ENCODE measurements at places on chromosomes 3 and 15.

GRCh38 chr3:71710906-71711494, 14.2 kb downstream of the EIF4E3 start:
- peak; percentile 26 for DNase-seq

GRCh38 chr3:132016061-132017041, 18.5 kb downstream of the CPNE4 start:
- DNase-seq, result no peak

- no peak for DNase-seq
These were observed 2.0 kb upstream of the RAB11A start for GRCh38 chr15:65867244-65867643.

DNA sequence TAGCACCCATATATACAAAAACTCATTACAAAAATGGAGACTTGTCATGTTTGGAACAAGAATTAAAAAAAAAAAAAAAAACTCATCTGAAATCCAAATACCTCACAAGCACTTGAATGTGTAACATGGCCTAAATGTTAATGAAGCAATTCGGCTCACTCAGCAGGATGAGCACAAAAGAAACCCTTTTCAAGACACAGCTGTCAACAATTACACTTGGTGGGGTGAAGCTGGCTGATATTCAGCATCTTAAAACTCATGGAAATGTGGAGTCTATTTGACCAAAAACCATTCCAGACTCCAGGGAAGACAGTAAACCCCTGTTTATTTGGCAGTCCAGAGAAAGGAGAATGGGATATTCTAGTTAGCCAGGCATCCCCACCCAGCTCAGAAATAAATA, 205.4 kb upstream of the TSC22D2 start:
- DNase-seq, result no peak

- no peak for DNase-seq
These were observed 97.1 kb downstream of the FBN1 start for GRCh38 chr15:48548455-48548854.

DNA sequence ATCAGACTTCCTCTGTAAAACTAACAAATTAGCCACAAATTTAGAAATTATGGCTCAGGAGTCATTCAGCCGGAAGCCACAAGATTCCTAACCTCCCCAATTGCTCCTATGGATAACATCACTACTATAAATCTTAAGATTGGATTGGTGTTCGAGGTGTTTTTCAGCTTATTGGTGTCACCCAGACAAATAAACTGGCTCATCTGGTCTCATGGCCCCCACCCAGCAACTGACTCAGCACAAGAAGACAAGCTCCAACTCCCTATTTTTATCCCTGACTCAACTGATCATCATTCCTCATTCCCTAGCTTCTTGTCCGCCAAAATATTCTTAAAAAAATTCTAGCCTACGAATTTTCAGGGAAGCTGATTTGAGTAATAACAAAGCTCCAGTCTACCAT, 135.1 kb upstream of the STRIT1 start:
- DNase-seq, result peak; percentile 45

- DNase-seq, result no peak
These were observed 61.4 kb upstream of the POLG start for GRCh38 chr15:89395996-89396395.

- no peak for DNase-seq
These were observed 243.1 kb upstream of the SETMAR start for GRCh38 chr3:4060064-4060463.

DNA sequence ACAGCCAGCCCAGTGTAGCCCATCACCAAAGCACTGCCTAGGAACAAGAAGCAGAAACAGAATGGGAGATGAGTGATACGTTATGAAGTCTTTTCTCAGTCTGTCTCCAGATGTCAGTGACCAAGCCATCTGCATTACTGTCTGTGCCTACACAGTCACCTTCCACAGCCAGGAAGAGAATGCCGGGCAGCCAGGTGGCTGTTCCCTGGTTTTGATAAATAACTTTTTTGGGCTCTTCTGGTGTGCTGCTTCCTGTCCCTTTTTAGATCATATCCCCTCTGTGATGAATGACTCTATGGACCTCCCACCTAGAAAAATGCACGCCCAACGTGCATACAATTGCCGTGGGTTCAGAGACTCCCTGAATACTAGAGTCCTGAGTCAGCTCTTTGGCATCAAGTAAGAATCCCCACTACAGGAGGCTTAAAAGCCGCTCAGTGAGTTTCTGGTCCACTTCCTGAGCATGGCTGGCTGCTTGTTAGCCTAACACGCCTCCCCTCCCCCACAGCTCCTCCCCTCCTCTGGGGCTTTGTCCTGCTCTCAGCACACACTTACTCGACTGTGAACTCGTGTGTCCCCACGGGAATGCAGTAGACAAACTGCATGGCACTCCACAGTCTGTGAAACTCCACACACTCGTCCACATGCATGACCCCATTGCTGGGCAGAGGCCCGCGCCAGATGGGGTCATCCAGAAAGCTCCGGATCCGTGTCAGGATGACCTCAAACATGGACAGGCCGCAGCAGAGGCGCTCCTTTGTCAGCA, 34.7 kb downstream of the NIPA2 start:
- no peak for DNase-seq

DNA sequence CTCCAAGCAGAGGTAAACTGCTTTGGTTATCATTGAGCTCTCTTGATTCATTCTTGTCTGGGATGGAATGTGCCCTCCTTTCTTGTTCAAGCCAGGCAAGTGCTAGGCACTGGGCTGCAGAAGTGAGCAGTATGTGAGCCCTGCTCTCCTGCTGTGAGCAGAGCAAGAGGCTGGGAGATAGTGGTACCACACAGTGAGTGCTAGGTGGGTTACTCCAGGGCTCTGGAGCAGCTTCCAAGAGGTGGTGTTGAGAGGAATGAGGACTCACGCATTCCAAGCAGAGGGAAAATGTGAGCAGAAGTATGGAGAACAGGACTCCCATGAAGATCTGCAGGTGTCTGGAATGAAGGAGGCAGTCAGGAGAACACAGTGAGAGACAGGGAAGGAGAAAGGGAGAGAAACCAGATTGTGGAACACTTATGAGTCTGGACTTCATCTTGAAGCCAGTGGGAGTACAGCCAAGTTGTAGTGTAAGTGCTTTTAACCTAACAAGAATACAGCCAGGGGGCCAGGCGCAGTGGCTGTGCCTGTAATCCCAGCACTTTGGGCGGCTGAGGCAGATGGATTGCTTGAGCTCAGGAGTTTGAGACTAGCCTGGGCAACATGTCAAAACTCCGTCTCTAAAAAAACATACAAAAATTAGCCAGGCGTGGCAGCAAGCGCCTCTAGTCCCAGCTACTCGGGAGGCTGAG, 199.9 kb upstream of the CTDSPL start:
- no peak for DNase-seq

DNA sequence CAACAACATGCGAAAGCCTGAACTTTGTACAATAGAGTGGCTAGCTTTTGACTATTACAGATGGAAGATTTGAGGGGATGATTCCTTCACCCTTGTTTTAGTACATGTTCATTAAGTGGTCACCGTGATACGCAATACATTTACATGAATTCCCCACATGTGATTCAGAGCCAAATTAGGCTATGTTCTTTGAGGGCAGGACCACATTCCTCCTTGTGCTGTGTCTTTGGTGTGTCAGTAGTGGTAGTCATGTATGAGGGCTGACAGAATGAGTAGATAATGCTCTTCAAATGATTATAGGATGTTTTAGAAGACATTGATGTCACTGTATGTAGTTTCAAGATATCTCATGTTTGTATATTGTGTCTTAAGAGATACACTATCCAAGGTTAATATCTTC, 12.1 kb downstream of the PTPRG start:
- no peak for DNase-seq

DNA sequence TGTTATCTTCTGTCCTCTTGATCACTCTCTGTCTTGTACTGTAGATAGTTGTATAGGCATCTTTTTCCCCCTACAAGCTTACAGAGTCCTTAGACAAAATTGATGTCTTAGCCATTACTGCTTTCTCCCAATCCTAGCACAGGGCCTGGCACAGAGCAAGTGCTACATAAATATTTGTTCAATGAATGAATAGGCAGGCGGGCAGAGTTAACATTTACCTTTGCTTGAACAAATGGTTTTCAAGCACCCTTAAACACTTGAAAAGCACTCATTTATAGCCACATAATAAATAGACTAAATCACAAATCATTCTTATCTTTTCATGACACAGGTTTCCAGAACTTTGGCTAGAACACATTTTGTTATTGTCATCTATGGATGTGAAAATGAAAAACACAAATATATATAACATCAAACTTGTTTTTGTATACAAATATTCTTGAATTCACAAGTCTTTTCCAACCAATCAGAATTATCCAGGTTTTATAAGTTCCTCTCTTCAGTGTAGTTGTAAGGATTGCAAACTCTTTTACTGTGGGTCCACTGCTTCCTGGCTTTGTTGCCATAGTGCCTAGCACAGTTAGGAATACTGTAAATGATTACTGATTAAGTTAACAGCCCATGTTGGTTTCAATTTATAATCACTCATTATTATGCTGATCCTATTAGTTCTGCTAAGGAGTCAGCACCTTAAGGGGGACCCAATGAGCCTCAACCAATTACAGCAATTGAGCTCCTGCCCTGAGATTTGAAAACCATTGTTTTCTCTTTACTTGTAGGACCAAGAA, 61.9 kb downstream of the ISL2 start:
- no peak for DNase-seq
